ENCODE measurements at places on chromosomes 6 and 20. TPM values are rescaled to one million over a fixed set of nuclear protein-coding genes. Genes with fewer than 3 reads are reported as not detected.

GRCh38 chr6:126112171-126112632 lies 125.9 kb downstream of the TRMT11 start:
- DNase-seq: no peak

GRCh38 chr6:151440930-151441329 lies 11.0 kb downstream of the RMND1 start:
- DNase-seq: peak; percentile 46

DNA sequence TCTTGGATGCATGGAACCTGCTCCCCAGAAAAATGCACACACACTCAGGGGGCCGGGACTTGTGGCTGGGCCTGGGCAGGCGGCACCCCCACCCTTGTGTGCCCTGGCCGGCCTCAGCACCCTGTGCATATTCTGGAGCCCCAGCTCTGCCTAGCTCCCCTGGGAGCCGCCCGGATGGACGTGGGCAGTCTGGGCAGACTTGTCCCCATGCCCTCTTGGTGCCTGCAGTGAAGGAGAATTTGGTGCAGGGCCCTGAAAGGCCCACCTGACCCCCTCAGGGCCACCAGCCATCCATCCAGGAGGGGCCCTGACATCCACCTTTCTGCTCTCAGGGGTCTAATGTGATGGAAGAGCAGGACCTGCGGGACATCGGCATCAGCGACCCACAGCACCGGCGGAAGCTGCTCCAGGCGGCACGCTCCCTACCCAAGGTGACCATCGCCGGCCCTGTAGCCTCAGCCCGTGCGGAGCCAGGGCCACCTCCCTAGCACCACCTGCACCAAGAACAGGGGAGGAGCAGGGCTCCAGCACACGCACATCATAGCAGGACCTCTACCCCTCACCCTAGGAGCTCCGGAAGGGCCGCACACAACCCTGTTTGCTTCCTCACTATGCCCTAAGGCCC lies 62.8 kb downstream of the TCP11 start:
- no peak for DNase-seq

DNA sequence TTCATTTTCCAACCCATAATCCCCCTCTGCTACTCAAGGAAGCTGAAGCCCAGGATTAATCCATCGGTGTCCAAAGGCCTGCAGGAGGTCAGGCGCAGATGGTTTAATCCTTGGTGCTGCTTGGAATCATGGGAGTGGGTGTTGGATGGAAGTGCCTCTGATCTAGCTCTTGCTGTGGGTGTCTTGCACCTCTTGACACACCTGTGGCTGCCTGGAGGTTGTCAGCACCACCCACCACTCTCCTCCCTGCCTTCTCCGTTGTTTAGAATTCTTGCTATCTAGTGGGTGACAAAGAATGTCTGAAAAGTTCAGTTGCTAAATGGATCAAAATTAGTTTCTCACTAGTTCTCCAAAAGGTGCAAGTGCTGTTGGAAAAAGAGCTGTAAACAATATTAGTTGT lies 1074.4 kb upstream of the FLRT3 start:
- DNase-seq: no peak

DNA sequence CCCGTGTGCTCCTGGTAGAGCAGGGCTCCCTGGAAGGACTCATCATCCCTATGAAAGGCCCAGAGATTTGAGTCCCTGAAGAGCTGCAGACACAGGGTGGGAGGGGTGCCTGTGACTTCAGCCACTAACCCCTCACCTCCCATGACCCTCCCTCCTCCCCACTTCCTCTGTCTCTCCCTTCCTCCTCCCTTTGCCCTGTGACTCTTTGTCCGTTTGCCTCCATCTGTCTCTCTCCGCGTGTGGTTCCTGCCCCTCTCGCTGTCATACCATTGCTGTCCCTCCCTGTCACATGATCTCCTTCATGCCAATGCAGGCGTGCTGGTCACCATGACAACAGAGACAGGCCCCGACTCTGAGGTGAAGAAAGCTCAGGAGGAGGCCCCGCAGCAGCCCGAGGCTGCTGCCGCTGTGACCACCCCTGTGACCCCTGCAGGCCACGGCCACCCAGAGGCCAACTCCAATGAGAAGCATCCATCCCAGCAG lies 19.0 kb downstream of the EPB41L1 start:
- DNase-seq: no peak

The BTNL2 gene
- not detected for total RNA-seq

The MYCT1 gene
- total RNA-seq: 120 TPM

The LY6G6F gene
- total RNA-seq: not detected

The RBM12 gene
- total RNA-seq: 39.7 TPM

All from dermis microvascular lymphatic vessel endothelial cell (primary cell).